Activated CD8-positive, alpha-beta memory T cell treated with anti-CD3 and anti-CD28 coated beads for 36 hours (primary cell): ENCODE measurements at places on chromosomes 3 and 15. TPM values are rescaled to one million over a fixed set of nuclear protein-coding genes. Genes with fewer than 3 reads are reported as not detected.

AEN gene
- total RNA-seq, result 94.3 TPM

CACNA2D3 gene
- total RNA-seq, result not detected

PAK6 gene
- 2.1 TPM for total RNA-seq

GMPS gene
- total RNA-seq, result 129 TPM

FAM81A gene
- 2.2 TPM for total RNA-seq

GOLGA6D gene
- not detected for total RNA-seq

SLC28A1 gene
- total RNA-seq, result not detected

ARGFX gene
- total RNA-seq, result not detected

STRA6 gene
- total RNA-seq, result not detected

RFC4 gene
- total RNA-seq, result 115 TPM

C3orf49 gene
- total RNA-seq, result not detected

GOLGA6B gene
- not detected for total RNA-seq

RASL12 gene
- total RNA-seq, result not detected

SHF gene
- 12.4 TPM for total RNA-seq

TMEM207 gene
- not detected for total RNA-seq

COPG1 gene
- total RNA-seq, result 137 TPM

EXOG gene
- total RNA-seq, result 17.7 TPM

ERICH6 gene
- not detected for total RNA-seq

CPLX3 gene
- not detected for total RNA-seq

MRPS25 gene
- total RNA-seq, result 90.8 TPM

IL17RB gene
- total RNA-seq, result 0.36 TPM

SLC38A3 gene
- total RNA-seq, result 0.29 TPM

HTR3E gene
- total RNA-seq, result not detected

NXPE3 gene
- 16.3 TPM for total RNA-seq

LRTM1 gene
- total RNA-seq, result not detected

ILDR1 gene
- total RNA-seq, result not detected

PRR20G gene
- not detected for total RNA-seq

ACOX2 gene
- total RNA-seq, result not detected

PLIN1 gene
- 0.25 TPM for total RNA-seq

PLA2G4D gene
- not detected for total RNA-seq

SKOR1 gene
- total RNA-seq, result 0.06 TPM

SLC12A1 gene
- not detected for total RNA-seq

APH1B gene
- 7.4 TPM for total RNA-seq

KCNMB2 gene
- total RNA-seq, result not detected

LMAN1L gene
- total RNA-seq, result not detected

TNNC1 gene
- 2.1 TPM for total RNA-seq

SGO1 gene
- total RNA-seq, result 23.3 TPM

IL17RD gene
- 0.02 TPM for total RNA-seq

PHLDB2 gene
- total RNA-seq, result 3.3 TPM

TRIM42 gene
- not detected for total RNA-seq

ZNF620 gene
- total RNA-seq, result 6.7 TPM

DUT gene
- 473 TPM for total RNA-seq

TPRA1 gene
- 44.6 TPM for total RNA-seq

B4GALT4 gene
- 15.9 TPM for total RNA-seq

SUSD5 gene
- not detected for total RNA-seq

UBP1 gene
- total RNA-seq, result 74.7 TPM

LOXL1 gene
- 1.4 TPM for total RNA-seq

ECE2 gene
- total RNA-seq, result not detected

BNC1 gene
- total RNA-seq, result not detected

EPHB1 gene
- not detected for total RNA-seq
